ENCODE measurements at places on chromosomes 12 and 14. TPM values are rescaled to one million over a fixed set of nuclear protein-coding genes. Genes with fewer than 3 reads are reported as not detected.

GRCh38 chr12:113664224-113664681 lies 192.6 kb upstream of the LHX5 start:
- DNase-seq: no peak

DNA sequence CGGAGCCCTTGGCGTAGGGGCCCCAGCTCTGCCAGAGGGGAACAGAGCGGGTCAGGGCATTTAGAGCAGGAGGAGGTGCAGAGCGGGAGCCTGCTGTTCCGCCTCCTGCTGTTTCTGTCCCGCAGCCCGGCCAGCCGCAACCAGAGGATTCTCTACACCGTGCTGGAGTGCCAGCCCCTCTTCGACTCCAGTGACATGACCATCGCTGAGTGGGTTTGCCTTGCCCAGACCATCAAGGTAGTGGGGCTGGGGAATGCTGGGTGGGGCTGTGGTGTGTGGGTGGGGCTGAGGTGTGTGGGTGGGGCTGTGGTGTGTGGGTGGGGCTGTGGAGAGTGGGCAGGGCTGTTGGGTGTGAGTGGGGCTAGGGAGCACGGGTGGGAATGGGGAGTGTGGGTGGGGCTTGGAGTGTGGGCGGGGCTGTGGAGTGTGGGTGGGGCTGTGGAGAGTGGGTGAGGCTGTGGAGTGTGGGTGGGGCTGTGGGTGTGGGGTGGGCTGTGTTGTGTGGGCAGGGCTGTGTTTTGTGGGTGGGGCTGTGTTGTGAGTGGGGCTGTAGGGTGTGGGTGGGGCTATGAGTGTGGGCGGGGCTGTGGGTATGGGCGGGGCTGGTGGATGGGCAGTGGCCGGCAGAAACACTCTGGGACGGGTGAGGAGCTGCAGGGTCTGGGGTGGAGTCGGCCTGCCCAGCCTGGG lies 8.0 kb downstream of the ASPG start:
- no peak for DNase-seq

DNA sequence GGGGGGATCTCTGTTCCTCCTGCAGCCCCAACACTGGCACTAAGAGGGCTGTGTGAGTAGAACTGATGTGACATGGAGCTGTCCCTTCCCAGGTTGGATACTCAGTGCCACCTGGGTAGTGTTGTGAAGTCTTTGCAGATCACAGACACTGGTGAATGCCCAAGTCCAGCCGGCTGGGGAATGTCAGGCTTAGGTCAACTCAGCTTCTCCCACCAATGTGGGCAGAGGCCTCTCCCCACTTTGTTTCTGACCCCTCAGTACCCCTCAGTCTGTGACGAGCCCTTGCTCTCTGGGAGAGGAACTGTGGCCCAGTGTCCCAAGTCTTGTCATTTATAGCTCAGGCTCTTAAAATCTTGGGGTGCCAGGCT lies 11.3 kb downstream of the SLC25A29 start:
- no peak for DNase-seq

GRCh38 chr12:115886666-115887065 lies 390.8 kb downstream of the MED13L start:
- DNase-seq: no peak

- DNase-seq: no peak
Observed at GRCh38 chr14:74935360-74935680, 12.3 kb upstream of the RPS6KL1 start.

DNA sequence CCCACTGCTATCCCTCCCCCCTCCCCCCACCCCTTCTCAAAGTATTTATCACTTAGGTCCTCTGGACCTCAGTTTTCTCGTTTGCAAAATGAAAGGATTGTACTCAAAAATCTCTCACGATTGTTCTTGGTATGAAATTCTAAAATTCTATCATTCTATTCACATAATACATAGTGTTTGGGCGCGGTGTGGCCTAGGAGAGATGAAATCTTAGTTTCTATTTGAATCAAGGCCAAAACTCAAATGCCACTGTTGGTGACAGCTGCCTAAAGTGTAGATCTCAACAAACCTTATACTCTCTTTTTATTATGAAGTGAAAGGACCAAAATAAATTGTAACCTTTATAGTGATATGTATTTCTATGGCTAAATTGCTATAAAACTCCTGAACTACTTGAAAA lies 23.7 kb upstream of the YAF2 start:
- no peak for DNase-seq

GRCh38 chr12:15855646-15856045 lies 26.5 kb upstream of the STRAP start:
- no peak for DNase-seq

- no peak for DNase-seq
Observed at GRCh38 chr12:25769082-25769945, 189.2 kb upstream of the RASSF8 start.

GRCh38 chr14:98694541-98694940 lies 577.5 kb downstream of the BCL11B start:
- no peak for DNase-seq

DNA sequence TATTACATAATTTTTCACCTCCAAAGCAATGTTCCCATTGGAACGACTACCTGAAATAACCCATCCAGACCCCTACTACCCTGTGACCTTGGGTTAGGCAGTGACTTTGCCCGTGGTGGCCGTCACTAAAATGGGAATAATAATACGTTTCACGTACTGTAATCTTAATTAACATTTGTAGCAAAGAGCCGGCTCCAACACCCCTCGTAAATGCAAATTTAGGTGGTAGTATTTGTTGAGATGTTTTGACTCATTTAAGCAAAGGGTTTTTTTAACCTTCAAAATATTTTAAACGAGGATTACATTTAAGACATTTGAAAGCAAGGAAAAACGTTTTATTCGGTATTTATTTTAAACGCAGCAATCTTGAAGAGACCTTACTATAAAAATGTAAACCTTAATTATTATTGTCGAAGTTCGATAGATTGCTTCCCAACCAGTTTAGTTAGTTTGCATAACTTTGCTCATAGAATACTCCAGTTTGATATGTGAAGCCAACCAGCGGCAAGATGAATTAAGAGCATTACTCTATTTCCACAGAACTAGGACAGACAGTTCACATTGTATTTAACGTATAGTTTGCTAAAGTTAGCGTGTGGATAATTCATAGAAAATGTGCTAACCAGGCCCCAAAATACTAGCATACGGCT lies 1.4 kb upstream of the ARID2 start:
- no peak for DNase-seq

- peak; percentile 64 for DNase-seq
Observed at GRCh38 chr12:2335109-2335508, 282.3 kb downstream of the CACNA1C start.

- DNase-seq: no peak
Observed at GRCh38 chr12:23528316-23528715, 421.2 kb downstream of the SOX5 start.

- no peak for DNase-seq
Observed at GRCh38 chr12:63389211-63389610, 238.2 kb upstream of the AVPR1A start.

- no peak for DNase-seq
Observed at GRCh38 chr12:76591476-76591875, 31.9 kb upstream of the OSBPL8 start.

DNA sequence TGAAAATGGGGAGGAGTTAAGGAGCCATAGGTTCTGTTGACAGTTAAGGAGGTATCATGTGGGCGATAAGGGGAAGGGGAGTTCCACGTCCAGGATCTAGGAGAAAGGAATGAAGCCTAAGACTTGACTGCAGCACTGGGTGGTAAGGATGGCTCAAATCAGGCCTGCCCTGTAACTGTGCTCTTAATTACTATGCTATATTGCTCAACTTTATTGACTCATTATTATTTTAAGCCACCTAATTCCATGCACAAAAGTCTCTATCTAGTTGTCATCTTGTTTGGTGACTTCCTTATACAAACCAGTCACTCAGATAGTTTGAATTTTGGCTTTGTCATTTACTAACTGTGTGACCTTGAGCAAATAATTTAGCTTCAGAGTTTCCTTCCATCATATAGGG lies 242.1 kb upstream of the ARHGAP5 start:
- no peak for DNase-seq

DNA sequence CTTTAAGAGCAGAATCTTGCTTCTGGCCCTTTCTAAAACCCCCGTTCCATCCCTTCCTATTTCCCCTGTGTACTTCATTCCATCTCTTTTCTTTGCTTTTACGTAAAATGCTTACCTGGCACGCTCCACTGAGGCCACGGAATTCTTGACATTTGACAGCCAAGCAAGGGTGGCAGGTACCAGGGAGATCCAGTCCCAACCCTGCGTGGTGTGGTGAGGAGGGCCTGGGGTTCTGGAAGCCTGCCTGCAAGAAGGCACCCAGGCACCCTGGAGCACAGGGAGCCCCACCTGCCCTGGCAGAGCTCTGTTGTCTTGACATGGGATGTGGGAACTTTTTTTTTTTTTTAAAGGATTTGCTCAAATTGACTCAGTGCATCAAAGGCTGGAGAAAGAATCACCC lies 48.6 kb downstream of the ITPK1 start:
- peak; percentile 42 for DNase-seq

DNA sequence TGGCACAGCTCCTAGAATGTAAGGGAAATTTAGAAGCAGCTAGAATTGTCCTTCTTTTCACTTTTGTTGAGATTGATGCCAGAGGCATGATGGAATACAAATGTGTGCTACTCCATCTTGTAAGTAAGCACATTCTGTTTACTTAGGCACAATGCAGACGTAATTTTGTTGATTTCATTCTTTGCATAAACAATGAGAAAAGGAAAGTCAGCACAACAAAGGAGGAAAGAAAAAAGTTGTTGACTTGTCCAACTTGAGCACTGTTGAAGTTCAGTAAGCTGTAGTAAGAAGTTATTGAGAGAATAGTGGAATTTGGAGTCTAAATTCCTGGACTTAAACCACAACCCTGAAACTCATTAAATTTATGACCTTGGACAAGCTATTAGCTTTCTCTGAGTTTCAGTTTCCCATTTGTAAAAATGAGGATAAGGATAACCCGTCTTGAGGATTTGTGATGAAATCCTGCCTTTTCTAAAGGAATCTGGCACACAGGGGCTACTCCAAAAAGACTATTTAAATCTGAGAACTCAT lies 19.4 kb upstream of the CNTN1 start:
- peak; percentile 69 for DNase-seq

DNA sequence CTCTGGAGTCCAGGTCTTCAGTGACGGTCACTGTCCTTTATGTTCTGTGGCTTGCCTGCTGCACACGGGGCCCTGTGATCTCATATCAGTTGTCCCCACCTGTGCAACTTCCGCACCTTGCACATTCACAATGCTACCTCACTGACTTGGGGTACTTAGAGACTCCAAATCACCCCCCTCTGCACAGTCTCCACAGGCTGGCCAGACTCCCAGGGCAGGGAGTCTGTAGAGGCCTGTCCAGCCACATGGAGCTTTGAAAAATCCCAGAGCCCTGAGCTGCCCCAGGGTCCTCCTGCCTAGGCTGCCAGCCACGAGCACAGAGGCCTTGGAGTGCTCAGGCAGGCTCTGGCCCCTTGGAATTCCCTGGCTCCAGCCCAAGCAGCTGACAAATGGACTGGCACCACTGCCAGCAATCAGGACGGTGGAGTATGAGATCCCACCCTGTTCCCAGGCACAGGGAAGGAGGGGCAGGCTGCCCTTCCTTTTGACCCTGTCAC lies 26.4 kb downstream of the CMKLR1 start:
- DNase-seq: no peak

DNA sequence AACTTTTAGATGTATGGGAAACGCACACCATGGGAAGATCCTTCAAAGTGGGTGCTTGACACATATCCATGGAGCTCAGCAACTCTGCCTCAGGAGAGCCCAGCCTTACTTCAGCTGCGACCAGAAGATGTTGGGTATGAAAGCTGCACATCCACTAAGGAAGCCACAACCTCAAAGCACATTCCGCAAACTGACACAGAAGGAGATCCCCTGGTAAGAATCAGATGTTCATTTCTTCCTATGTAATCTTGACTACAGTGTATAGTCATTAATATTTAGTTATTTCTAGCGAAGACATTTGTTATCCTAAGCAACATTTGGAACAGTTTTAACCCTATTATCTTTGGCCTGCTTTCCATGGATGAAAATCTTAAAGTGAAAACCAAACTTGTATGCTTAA lies 374.2 kb downstream of the NAV3 start:
- no peak for DNase-seq

DNA sequence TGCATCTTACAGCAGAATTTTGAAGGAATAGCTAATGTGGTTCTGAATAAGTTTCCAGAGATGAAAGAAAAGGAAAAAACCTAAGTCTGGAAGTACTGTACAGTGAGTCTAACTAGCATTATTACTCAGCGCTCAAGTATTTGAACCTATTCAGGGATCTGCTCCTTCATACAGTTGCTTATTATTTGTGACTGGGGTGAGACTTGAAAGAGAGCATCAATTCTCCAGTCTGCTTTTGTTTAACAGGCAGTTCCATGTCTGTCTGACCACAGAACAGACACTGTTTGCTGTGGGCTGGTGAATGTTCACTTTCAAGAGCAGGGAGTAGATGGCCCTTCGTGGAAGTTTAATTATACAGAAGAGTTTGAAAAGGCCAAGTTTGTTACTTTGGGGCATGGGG lies 9.3 kb downstream of the ETV6 start:
- no peak for DNase-seq

DNA sequence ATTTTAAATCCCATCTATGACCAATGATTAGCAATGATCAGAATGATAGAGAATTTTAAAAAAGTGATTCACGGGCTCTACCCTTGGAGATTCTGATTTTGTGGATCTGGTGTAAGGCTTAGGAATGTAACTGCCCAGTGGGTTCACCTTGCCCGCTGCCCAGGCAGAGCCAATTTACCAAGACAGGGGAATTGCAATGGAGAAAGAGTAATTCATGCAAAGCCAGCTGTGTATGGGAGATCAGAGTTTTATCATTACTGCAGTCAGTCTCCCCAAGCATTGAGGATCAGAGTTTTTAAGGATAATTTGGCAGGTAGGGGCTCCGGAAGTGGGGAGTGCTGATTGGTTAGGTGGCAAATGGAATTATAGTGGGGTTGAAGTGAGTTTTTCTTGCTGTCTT lies 480.6 kb downstream of the ATP23 start:
- no peak for DNase-seq

DNA sequence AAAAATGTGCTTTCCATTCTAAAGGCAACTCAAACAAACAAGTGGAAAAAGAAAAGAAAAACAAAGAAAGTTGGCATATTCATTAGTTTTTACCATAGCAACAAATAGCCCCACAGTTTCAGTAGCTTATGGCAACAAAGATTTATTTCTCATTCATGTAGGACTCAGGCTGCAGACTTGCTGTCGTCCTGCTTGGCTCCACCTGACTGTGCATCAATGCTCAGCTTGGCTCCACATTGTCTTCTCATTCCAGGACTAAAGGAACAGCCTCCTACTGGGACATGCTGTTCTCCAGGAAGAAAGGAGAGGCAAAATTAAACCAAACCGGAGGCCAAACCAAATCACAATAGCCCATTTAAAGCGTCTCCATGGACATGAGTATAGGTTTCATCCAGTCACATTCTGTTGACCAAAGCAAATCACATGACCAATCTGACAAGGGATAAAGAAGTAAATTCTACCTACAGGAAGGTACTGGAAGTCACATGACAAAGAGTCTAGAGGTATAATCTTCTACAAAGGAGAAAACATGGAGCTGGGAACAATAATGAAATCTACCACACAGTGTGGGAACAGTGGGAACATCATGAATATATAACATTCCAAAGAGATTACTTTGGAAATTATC lies 222.5 kb downstream of the PIK3C2G start:
- no peak for DNase-seq

Gene MGAT4C
- polyA plus RNA-seq: 2.2 TPM

Gene SERPINA10
- 0.15 TPM for polyA plus RNA-seq

Gene COX8C
- 0.73 TPM for polyA plus RNA-seq

Gene SYNDIG1L
- polyA plus RNA-seq: 0.30 TPM

Gene CD27
- polyA plus RNA-seq: 2.6 TPM

Gene RAD52
- 41.0 TPM for polyA plus RNA-seq

Gene STON2
- 54.3 TPM for polyA plus RNA-seq

Gene GDF3
- 0.49 TPM for polyA plus RNA-seq

Gene GALNT8
- polyA plus RNA-seq: 3.8 TPM

Gene FAIM2
- polyA plus RNA-seq: 1.9 TPM

Data from renal pelvis (tissue), 12 donors.